ENCODE measurements at places on chromosomes 3 and 15.

GRCh38 chr3:147415874-147416273 lies 6.7 kb downstream of the ZIC1 start:
- no peak for DNase-seq

- DNase-seq = no peak
Observed at GRCh38 chr15:79299841-79300235, 11.1 kb upstream of the TMED3 start.

GRCh38 chr3:161415506-161416231 lies 44.4 kb upstream of the SPTSSB start:
- DNase-seq = no peak

DNA sequence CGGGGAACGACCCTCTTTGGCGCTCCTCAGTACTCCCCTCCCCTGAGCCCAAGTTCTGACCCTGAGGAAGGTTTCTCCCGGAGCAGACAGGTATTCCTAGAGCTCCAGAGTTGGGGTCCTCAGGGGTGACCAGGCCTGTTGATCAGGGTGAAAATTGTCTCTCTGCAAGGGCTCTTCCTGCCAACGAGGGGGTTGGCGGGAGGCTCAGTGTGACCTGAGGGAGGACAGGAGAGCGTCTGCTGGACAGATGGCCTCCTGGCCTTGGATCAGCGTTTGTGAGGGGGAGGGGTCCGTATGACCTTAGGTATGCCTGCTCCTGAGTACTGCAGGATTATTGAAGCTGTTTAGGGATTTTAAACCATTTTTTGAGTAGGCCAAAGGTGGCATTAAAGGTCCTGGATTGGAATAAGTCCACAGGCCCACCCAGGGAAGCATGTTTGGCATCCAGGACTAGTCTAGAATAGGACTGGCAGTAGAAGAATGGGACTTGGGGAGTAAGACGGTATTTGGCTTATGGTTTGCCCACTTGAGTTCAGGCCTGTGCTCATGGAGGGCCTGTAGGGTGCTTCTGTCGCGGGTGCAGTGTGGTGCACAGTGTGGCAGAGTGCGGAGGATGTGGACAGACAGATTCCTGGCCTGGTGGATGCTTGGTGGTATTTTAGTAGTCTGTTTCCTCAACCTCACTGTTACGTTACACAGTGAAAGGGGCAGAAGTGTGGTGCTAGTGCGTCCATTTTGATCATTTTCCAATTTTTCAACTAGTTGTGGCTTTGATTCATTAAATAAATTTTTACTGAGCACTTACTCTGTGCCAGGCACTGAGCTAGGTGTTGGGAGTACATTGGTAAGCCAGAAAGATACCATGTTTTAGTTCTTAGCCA lies 959 bp downstream of the ZNF592 start:
- DNase-seq = no peak

DNA sequence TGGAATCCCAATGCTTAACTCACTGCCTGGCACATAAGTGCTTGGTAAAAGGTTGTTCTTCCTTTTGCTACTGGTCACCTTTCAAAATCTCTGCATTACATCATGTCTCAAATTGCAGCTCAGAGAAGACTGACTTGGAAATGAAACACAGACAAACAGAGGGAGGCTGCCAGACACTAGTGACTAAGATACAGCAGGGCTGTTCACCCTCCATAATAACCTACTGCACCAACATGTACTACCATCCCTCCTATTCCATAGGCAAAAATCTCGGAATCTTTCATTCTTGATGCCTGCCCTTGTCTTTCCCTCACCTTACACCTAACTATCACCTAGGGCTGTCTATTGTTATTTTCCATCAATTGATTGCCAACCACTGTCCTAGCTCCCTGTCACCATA lies 502.3 kb upstream of the ADAMTS9 start:
- DNase-seq = no peak

GRCh38 chr3:145191543-145191942 lies 969.4 kb downstream of the PLOD2 start:
- peak; percentile 47 for DNase-seq

DNA sequence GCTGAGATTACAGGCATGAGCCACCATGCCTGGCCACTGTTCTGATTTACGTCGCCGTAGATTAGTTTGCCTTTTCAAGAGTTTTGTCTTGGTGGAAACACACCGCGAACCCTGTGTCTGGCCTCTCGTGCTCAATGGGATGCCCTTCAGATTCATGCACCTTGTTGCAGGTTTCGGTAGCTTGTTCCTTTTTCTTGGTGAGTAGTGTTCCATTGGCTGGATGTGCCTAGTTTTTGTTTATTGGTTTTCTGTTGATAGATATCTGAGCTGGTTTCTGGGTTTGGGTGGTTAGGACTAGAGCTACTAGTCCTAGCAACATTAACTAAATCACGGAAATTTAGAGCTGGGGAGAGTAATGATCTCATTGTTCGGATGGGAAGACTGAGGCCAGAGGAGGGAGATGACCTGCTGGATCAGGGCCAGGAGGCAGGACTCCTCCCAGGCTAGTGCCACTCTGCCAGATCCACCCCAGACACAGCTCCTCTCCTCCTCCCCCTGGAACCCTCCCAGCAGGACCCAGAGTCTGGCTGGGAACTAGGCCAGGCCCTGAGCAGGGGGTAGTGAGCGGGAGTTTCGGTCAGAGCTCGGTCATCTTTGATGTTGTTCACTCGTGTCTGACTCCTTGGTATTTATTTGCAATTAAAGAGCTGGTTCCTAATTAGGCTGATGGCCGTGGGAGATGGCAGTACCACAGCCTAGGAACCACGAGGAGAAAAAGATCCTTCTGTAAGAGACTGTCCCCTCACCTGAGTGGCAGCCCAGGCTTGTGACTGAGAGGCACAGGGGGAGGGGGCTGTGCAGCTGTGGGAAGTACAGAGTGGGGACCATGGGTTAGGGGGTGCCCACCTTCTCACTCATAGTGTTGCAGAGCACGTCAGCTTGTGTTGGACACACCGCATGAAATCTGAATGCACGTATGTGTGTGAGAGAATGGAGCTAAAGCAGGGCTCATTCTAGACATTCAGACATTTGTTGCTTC lies 73.4 kb downstream of the SMAD6 start:
- no peak for DNase-seq

- no peak for DNase-seq
Observed at GRCh38 chr3:40597441-40597840, 72.7 kb downstream of the ZNF621 start.

DNA sequence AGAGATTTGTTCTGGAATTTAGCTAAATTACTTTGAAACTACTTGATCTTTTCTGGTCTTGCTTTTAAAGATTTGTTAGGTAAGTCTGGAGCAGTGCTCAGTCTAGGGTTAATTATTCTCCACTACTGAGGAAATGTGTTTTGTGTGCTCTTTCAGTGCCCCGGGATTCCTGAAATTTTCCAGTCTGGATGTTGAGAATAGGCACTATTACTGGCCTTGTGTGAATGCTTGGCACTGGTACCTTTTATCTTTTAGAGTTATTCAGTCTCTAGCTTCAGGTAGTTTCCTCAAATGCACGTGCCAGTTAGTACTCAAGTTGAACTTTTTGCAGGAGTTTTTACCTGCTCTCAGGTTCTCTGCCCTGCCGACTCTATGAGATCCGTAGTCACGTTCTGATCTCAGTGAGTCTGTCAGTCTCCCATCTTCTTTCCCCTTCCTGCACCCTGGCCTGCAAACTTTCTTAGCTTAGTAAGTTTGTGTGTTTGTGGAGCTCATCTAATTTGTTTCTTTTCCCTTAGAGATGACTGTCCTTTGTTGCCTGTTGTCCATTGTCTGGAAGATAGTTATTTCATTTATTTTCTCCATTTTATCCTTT lies 39.5 kb downstream of the TCF12 start:
- no peak for DNase-seq

GRCh38 chr15:89361451-89362202 lies 27.0 kb upstream of the POLG start:
- no peak for DNase-seq

GRCh38 chr3:192246847-192247559 lies 480.3 kb downstream of the FGF12 start:
- DNase-seq = no peak

- DNase-seq = no peak
Observed at GRCh38 chr3:62415312-62415801, 42.0 kb upstream of the FEZF2 start.

- no peak for DNase-seq
Observed at GRCh38 chr3:152316318-152316717, 47.6 kb downstream of the MBNL1 start.

GRCh38 chr3:156577736-156578135 lies 22.8 kb upstream of the SSR3 start:
- no peak for DNase-seq

DNA sequence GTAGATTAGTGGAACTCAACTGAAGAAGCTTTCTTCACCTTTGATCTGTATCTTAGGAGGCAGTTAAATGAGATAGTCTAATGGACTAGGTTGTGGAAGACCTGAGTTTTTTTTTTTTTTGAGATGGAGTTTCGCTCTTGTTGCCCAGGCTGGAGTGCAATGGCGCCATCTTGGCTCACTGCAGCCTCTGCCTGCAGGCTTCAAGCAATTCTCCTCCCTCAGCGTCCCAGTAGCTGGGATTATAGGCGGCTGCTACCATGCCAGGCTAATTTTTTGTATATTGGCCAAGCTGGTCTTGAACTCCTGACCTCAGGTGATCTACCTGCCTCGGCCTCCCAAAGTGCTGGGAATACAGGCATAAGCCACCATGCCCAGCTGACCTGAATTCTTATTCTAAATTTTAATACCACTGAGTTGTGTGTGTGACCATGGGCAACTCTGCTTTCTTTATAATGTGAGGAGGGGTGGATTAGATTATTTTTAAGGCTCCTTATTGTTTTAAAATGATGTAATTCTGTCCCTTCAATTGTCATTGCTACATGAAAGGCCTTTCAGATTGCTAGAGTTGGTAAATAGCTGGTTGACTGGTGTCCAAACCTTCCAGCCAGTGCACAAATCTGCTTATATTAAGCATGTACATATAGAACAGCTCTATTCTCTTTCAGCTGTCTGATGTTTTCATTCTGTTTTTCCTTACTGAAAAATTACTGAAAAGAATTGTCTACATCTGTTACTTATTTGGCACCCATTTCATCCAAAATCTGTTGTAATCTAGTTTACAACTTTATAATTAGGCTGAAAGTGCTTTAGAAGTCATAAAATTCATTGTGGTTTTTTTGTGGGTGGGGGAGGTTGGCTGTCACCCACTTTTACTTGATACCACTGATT lies 2.3 kb downstream of the LNP1 start:
- DNase-seq = no peak

DNA sequence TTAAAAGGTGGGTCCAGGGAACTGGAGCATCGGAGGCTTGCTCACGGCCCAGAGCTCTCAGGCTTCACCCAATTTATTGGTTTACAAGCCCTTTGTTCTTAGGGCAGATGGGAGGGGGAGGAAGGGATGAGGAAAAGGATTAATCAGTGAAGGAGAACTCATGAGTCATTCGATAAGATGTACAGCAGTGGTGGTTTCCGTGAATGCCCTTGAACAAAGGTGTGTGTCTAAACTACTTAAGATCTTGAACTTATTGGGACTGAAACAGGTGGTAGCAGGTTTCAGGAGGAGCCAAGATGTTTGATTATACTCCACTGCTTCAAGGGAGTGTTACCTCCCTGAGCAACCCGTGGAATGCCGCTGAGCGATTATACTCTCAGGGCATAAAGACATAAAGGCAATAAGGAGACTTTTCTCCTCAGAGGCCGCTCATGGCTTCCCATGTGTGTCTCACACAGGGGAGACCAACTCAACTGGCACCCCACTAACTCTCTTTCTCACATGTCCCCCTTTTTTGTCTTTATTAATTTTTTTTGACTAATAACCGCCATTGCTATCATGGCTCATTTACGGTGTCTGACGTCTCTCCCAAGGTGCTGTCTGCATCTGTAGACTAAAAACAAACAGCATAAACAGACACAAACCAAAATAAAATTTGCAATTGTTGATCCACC lies 17.3 kb upstream of the SLC28A2 start:
- DNase-seq = no peak

DNA sequence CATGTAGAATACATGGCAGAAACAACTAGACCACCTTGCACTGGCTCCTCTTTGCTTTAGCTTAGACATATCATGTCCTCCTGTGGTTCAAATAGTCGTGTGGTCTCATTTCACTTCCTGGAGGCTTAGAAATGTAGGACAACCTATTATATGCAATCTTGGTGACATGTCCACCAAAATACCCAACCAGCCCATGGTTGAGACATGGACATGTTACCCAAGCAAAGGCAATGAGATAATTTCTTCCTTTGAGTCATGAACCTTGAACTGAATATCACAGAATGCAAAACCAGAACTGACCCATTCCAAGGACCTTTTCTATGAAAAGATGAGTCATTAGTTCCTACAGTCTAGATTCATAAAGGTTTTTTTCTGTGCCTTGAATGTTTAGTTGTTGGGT lies 309.0 kb upstream of the MDFIC2 start:
- DNase-seq = no peak

- DNase-seq = no peak
Observed at GRCh38 chr3:71309886-71310285, 273.6 kb downstream of the FOXP1 start.

GRCh38 chr3:175384569-175384968 lies 525.4 kb downstream of the NAALADL2 start:
- no peak for DNase-seq

GRCh38 chr15:59203008-59203407 lies 3.6 kb upstream of the LDHAL6B start:
- DNase-seq = no peak

DNA sequence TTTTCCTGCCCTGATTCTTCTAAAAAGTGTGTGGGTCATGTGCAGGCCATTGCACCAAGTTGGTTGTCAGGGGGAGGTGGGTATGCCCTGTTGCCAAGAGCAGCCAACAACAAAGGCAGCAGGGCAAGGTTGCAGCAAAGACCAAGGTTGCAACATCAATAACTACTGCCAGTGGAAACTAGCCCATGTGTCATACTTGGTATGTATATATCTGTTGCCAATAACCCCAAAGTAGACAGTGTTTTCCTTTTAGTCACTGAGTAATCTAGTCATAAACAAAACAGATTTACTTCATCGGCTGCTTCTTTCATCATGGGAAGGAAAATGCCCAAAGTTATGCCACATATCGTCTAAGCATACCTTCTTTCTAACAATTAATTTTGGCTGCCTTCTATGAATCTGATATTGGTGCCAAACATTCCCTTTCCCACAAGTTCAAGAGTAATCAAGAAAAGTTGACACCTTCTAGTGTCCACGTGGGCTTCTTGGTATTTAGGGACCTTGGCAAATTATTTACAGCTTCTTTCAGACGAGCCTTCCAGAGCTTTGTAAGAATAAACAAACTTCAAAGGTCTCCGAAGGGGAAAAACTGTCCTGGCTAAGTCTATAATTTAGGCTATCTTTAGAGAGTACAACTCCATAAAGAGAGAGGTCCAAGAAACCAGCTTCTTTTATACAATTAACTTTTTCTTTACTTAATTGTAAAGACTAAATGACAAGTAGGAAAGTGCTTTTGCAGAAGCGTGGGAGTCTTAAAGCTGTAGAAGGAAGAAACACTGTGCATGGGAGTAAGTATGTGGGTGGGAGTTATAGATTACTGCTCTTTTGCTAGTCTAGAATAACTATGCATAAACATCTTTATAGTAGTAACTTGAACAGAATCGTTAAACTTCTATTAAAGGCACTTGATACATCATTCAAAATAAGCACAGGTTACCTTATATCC lies 10.0 kb upstream of the MBNL1 start:
- no peak for DNase-seq

- DNase-seq = no peak
Observed at GRCh38 chr3:138051947-138052802, 42.2 kb downstream of the CLDN18 start.

GRCh38 chr3:127844326-127844942 lies 22.1 kb upstream of the MGLL start:
- no peak for DNase-seq

All from NCI-H1436 treated with DMSO at 0.1 percent for 48 hours (cell line).